ENCODE measurements at places on chromosomes 6 and 20. TPM values are rescaled to one million over a fixed set of nuclear protein-coding genes. Genes with fewer than 3 reads are reported as not detected.

GRCh38 chr6:131321589-131321988 lies 186.3 kb downstream of the AKAP7 start:
- H3K4me3 ChIP-seq: no peak overlapping the region
- no peaks in the 10 kb centered on the region for H3K36me3 ChIP-seq
- no peak for DNase-seq

DNA sequence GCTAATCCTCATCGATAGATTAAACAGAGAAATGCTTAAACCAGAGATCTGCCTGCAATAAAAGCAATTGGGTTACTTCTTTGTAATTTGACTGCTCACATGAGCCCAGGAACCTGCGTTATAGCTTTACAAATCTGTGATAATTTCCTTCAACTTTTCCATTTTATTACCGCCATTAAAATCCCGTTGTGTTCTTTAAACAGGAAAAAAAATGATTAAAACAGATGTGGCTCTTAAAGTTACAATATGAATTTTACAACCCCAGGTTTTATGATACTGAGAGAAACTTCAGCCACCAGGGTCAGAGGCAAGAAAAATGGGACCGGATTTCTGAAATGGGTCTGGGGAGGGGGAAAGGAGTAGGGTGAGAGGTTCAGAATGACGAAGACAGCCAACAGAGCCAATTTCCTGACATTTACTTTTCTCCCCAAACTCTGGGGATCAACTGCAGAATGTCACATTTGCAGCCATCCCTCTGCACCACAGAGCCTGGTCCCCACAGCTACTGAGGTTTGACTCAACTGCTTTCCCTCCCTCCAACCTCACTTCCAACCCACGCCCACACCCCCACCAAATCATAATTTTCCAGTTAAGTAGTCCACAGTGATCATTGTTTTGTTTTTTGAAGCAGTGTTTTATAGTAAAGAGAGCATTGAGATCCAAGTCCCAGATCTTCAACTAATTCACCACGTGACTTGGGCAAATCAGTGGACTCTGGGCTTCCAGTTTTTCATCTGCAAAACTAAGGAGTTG lies 77.6 kb upstream of the EYA2 start:
- H3K4me3 ChIP-seq: no peak overlapping the region
- no peaks in the 10 kb centered on the region for H3K36me3 ChIP-seq
- no peak overlapping the region for H3K27ac ChIP-seq
- H3K4me1 ChIP-seq: peaks cover 8% of the 10 kb centered on the region
- no peak for DNase-seq
- H3K27me3 ChIP-seq: no peaks in the 10 kb centered on the region

DNA sequence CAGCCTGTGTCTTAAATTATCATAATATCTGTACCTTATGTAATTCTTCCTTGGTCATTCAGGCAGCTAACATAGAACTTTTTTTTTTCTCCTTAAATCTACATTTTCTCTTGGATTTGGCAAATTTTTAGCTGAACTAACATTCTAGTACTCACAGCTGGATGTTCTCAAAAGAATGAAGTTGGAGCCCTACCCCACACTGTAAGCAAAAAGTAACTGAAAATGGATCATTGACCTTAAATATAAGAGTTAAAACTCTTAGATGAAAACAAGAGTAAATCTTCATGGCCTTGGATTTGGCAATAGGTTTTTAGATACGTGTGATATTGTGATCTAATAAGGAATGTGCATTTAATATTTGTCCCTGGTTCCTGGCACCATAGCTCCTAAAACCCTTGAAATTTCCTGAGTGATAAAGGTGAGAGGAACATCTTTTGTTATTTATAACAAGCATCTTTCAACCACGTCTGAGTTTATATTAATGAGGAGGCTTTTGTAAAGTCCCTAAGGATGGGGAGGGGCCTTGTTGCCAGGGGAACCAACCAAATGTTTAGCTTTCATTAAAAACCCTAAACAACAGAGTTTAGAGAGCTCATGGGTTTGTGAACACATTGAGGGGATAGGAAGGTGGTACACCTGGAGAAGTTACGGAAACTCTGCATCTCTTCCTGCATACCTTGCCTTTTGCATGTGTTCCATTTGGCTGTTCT lies 106.1 kb upstream of the ADGRF4 start:
- DNase-seq: no peak
- H3K4me1 ChIP-seq: peaks cover under 1% of the 10 kb centered on the region
- H3K27me3 ChIP-seq: no peaks in the 10 kb centered on the region

GRCh38 chr20:63452341-63452740 lies 20.1 kb downstream of the KCNQ2 start:
- no peak overlapping the region for H3K4me3 ChIP-seq
- no peaks in the 10 kb centered on the region for H3K4me1 ChIP-seq
- DNase-seq: no peak
- H3K27me3 ChIP-seq: peaks cover 43% of the 10 kb centered on the region
- no peak overlapping the region for H3K27ac ChIP-seq

- no peaks in the 10 kb centered on the region for H3K27me3 ChIP-seq
- H3K27ac ChIP-seq: no peak overlapping the region
- no peak overlapping the region for H3K4me3 ChIP-seq
- DNase-seq: peak; percentile 72
- H3K4me1 ChIP-seq: no peaks in the 10 kb centered on the region
- H3K36me3 ChIP-seq: no peaks in the 10 kb centered on the region
Observed at GRCh38 chr6:133806382-133807140, 82.4 kb upstream of the TCF21 start.

- no peaks in the 10 kb centered on the region for H3K4me1 ChIP-seq
- no peak for DNase-seq
- no peaks in the 10 kb centered on the region for H3K27me3 ChIP-seq
- H3K36me3 ChIP-seq: no peaks in the 10 kb centered on the region
- no peak overlapping the region for H3K4me3 ChIP-seq
Observed at GRCh38 chr6:6025736-6026135, 19.0 kb upstream of the NRN1 start.

- no peak overlapping the region for H3K27ac ChIP-seq
- no peaks in the 10 kb centered on the region for H3K4me1 ChIP-seq
- no peak overlapping the region for H3K4me3 ChIP-seq
- H3K36me3 ChIP-seq: no peaks in the 10 kb centered on the region
Observed at GRCh38 chr6:12392490-12392889, 102.3 kb downstream of the EDN1 start.

DNA sequence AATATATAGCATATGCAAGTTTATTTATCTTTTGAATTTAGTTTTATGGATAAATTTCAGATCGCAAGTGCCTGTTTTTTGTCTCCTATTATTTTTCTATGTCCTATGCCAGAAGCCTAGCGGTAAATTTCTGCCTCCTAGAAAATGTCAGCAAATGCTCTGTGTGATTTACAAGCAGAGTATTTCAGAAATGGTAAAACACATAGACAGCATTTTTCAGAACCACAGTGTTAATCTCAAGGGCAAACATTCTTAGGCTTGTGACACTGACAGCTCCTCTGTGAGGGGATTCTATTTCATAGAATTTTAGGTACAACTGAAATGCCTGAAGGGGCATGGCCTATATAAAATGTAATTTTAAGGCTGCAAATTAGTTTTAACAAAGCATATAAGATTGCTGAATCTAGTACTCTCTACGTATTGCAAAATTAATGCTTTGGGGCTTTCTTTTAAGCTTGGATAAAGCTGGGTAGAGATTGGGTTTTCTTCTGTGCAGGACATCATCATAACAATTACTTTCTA lies 89.9 kb upstream of the PTCHD4 start:
- H3K27ac ChIP-seq: no peak overlapping the region
- no peak overlapping the region for H3K4me3 ChIP-seq
- no peaks in the 10 kb centered on the region for H3K27me3 ChIP-seq
- no peak for DNase-seq
- no peaks in the 10 kb centered on the region for H3K4me1 ChIP-seq

DNA sequence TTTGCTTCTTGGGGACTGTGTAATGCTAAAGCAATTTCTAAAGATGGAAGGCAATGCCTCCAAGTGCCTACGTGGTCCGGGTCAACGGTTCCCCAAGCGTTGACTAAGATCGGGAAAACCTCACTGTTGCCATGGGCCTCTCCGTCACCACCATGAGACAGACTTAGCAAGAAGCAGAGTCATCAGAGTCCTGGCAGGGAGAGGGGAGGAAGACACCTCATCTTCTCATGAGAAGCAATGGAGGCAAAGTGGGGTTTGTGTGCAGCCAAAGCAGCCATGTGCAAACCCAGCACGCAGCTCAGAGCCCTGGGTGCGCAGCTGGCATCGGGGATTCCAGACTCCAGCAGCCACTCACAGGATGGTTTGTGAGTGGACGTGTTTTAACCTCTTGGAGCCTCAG lies 111.4 kb downstream of the SYNDIG1 start:
- DNase-seq: no peak
- H3K36me3 ChIP-seq: no peaks in the 10 kb centered on the region
- no peak overlapping the region for H3K4me3 ChIP-seq
- H3K27me3 ChIP-seq: peaks cover 3% of the 10 kb centered on the region
- H3K4me1 ChIP-seq: no peaks in the 10 kb centered on the region

DNA sequence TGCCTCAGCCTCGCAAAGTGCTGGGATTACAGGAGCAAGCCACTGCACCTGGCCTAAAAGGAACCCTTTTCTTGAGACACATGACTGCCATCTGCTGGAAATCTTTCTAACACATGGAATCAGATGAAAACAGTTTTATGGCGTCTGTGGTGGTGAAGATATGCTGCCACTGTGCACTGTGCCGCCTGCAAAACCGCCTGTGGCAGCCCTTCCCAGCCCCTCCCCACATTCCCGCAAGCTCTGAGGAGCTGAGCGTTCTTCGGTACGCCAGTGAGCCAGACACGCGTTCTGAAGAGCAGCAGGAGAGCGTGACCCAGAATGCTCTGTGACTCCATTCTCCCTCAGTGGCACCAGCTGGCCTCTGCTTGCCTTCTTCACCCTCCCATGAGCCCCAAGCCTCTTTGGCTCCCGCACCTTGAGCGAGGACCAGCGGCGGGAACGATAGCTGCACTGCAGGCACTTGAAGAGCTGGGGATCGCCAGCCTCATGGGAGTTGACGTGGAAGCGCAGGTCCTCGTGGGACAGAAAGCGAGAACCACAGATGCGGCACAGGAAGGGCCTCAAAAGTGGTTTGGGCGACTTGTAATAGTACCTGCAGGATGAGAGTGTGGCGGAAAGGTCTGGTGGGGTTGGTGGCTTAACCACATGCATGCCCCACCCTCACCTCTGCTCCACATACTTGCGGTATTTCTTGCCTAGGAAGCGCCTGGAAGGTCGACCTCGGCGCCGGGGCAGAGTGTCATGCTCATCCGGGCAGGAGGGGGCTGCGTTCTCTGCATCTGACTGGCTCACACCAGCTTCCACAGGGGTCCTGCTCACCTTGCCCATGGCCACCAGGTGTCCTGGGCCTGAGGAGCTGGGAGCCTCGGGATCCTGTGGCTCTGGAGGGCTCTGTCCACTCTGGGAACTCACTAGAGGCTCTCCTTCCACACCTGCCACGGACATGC lies 8.7 kb downstream of the ZNF335 start:
- peaks cover 78% of the 10 kb centered on the region for H3K36me3 ChIP-seq
- H3K4me3 ChIP-seq: no peak overlapping the region
- H3K4me1 ChIP-seq: no peaks in the 10 kb centered on the region
- H3K27me3 ChIP-seq: no peaks in the 10 kb centered on the region
- DNase-seq: peak; percentile 33

DNA sequence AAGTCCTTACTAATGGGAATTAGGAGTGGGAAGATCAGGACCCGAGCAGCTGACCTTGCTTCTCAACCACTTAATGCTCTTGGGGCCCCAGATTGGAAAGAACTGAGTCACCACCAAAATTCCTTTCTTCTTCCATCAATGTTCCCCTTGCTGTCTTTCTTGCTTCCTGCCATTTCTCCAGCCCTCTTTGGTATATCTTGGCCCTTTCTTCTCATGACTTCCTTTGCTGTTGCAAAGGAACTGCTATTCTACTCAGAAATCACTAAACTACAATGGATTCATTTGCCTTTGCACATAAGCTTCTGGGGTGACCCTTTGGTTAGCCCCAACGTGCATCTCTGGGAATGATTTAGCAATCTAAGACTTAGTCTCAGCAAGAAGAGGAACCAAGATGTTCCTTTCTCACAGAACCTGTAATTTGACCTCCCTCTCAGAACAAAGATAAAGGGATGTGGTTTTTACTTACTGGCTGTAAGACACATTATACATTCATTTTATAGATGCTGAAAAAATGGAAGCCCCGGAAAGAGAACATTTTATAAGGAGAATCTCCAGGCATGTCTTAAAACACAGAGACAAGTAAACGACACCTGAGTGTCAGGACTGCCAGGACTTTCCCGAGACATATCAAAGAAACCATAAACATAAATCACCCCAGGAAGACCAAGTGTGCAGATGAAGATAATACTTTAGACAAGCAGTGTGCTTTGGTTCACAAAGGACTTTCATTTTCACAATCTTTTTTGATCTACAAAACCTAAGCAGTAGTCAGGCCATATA lies 99.0 kb upstream of the TNFAIP3 start:
- no peak overlapping the region for H3K27ac ChIP-seq
- peaks cover 11% of the 10 kb centered on the region for H3K4me1 ChIP-seq
- no peaks in the 10 kb centered on the region for H3K36me3 ChIP-seq
- no peaks in the 10 kb centered on the region for H3K27me3 ChIP-seq
- peak; percentile 64 for DNase-seq

DNA sequence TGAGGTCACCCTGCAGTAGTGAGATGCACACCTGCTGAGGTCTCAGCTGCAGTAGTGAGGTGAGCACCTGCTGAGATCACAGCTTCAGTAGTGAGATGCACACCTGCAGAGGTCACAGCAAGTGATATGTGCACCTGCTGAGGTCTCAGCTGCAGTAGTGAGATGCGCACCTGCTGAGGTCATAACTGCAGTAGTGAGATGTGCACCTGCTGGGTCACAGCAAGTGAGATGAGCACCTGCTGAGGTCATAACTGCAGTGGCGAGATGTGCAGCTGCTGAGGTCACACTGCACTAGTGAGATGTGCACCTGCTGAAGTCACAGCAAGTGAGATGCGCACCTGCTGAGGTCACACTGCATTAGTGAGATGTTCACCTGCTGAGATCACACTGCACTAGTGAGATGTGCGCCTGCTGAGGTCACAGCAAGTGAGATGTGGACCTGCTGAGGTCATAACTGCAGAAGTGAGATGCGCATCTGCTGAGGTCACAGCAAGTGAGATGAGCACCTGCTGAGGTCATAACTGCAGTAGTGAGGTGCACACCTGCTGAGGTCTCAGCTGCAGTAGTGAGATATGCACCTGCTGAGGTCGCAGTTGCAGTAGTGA lies 20.8 kb downstream of the ZDHHC14 start:
- no peak overlapping the region for H3K4me3 ChIP-seq
- no peak overlapping the region for H3K27ac ChIP-seq
- no peaks in the 10 kb centered on the region for H3K27me3 ChIP-seq
- no peak for DNase-seq
- H3K4me1 ChIP-seq: no peaks in the 10 kb centered on the region
- no peaks in the 10 kb centered on the region for H3K36me3 ChIP-seq

GRCh38 chr20:33443512-33444239 lies at the start of gene SNTA1:
Gene SNTA1, minus strand, starts transcription at chr20:33443763. Its CDS starts 143 bp downstream, at chr20:33443620.
- no peaks in the 10 kb centered on the region for H3K27me3 ChIP-seq
- DNase-seq: peak; percentile 49
- no peaks in the 10 kb centered on the region for H3K36me3 ChIP-seq
- peak within 1 kb of the TSS; percentile 93 for H3K4me3 ChIP-seq

GRCh38 chr6:18371010-18371409 lies 16.1 kb upstream of the RNF144B start:
- H3K36me3 ChIP-seq: no peaks in the 10 kb centered on the region
- no peak overlapping the region for H3K27ac ChIP-seq
- no peaks in the 10 kb centered on the region for H3K27me3 ChIP-seq
- no peak overlapping the region for H3K4me3 ChIP-seq
- DNase-seq: no peak
- no peaks in the 10 kb centered on the region for H3K4me1 ChIP-seq

GRCh38 chr6:96470296-96470695 lies 51.3 kb upstream of the UFL1 start:
- no peak for DNase-seq
- no peaks in the 10 kb centered on the region for H3K27me3 ChIP-seq

Gene SLC52A3
- not detected for total RNA-seq

Gene SIRPD
- not detected for total RNA-seq

Gene DNAH8
- under 0.01 TPM for total RNA-seq

Gene CLIC1
- 1,185 TPM for total RNA-seq

Gene PPP1R3G
- total RNA-seq: 0.18 TPM

Gene COL9A1
- total RNA-seq: not detected
